Chondrocyte (in vitro differentiated cells): ENCODE measurements at places on chromosomes 11 and 22. TPM values are rescaled to one million over a fixed set of nuclear protein-coding genes. Genes with fewer than 3 reads are reported as not detected.

GRCh38 chr22:42433754-42434682 is 1.8 kb upstream of the NFAM1 start:
- H3K27ac ChIP-seq: no peak overlapping the region
- no peak overlapping the region for H3K4me3 ChIP-seq
- no peak for DNase-seq
- H3K27me3 ChIP-seq: peaks cover 22% of the 10 kb centered on the region
- H3K36me3 ChIP-seq: no peaks in the 10 kb centered on the region
- H3K4me1 ChIP-seq: peaks cover 15% of the 10 kb centered on the region

GRCh38 chr11:27391331-27392015 is 28.5 kb upstream of the CCDC34 start:
- H3K36me3 ChIP-seq: no peaks in the 10 kb centered on the region
- H3K27ac ChIP-seq: no peak overlapping the region
- H3K4me1 ChIP-seq: peaks cover 69% of the 10 kb centered on the region
- no peaks in the 10 kb centered on the region for H3K27me3 ChIP-seq
- no peak overlapping the region for H3K4me3 ChIP-seq

The RCN1 gene
- 154 to 232 TPM (median 221 TPM) in 3 replicates for total RNA-seq

DNA sequence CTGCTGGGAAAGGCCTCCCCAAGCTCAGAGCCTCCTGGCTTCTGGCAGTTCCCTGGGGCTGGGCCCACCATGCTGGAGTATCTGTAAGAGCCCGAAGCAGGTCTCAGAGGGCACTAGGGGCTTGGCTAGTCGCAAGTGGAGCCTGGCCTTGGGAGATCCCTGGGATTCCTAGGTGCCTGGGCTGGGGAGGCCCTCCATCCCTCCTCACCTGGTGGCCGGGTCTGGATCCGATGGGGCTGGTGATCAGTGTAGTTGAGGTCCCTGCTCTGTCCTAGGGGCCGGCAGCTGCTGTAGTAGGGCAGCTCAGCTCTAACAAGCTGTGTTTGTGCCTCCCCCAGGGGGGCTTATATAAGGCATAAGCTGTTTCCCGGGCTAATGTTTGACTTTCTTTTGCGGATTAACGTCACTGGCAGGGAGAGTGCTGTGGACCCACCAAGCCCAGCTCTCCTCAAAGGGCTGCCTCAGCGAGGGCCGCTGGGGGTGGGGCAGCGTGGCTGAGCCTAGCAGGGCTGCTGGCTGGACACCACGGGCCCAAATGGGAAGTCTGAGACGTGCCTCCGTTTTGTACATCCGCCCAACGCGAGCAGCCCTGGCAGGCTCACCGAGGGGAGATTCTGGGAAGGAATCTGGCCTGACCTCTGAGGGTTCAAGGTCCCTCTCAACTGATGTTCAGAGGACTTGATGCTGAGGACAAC is at the start of gene SLC22A8:
Gene SLC22A8 (minus strand): TSS at position 321 of the 695 bp plus-strand sequence. CDS start 883 bp downstream, outside the sequence.
- peaks cover 20% of the 10 kb centered on the region for H3K4me1 ChIP-seq
- no peaks in the 10 kb centered on the region for H3K36me3 ChIP-seq
- H3K4me3 ChIP-seq: no peak within 1 kb of the TSS
- DNase-seq: no peak
- no peak within 1 kb of the TSS for H3K27ac ChIP-seq

DNA sequence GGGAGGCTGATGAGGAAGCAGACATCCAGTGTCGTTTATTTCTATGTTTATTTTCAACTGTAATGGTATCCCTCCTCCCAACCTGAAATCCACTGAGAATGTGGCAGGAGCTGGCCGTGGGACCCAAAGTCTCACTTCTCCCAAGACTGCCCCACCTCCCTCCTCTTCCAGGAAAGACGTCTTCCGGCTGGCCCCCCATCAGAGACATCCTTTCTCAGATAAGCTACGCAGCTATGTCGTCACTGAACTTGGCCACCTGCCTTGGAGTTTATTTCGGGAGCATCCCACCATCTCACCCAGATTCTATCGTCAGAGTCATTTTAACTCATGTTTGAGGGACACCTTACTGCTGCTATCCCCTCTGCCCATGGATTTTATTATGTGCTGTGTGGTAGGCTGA is 13.9 kb downstream of the TMEM184B start:
- no peak overlapping the region for H3K4me3 ChIP-seq
- H3K27me3 ChIP-seq: no peaks in the 10 kb centered on the region
- DNase-seq: no peak

DNA sequence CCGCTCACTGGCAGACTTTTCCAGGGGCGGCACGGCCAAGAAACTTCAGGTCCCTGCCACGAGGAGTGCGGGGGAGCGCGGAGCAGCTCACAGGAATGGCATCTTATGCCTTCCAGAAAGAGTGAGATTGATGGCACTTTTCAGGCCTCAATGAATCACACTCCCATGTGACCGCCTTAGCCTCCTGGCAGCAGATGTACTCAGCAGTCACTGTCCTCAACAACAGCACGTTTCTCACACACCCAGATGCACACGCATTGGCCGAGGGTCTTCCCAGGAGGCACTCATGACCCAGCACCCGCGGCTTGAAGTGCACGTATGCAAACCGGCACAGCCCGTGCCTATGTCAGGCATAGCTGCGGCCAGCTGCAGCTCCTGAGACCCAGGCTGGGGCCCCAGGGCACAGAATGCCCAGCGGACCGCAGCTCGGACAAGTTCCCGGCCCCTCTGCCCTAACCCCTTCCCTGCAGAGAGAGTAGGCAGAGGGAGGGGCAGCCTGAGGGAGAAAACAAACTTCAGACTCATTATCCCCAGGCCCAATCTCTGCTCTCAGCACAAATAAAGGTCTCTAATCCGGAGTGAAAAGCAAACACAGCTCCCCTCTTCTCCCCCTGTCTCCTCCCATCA is 48.3 kb downstream of the RPUSD4 start:
- H3K36me3 ChIP-seq: no peaks in the 10 kb centered on the region
- H3K4me1 ChIP-seq: peaks cover 38% of the 10 kb centered on the region
- H3K4me3 ChIP-seq: peak overlapping the region; percentile 25
- H3K27ac ChIP-seq: peak overlapping the region; percentile 94
- DNase-seq: no peak
- H3K27me3 ChIP-seq: no peaks in the 10 kb centered on the region
